AG04449 (cell line): ENCODE measurements at places on chromosomes 1 and 21.

GRCh38 chr1:231969076-231969475 lies 342.5 kb downstream of the DISC1 start:
- no peak for DNase-seq

DNA sequence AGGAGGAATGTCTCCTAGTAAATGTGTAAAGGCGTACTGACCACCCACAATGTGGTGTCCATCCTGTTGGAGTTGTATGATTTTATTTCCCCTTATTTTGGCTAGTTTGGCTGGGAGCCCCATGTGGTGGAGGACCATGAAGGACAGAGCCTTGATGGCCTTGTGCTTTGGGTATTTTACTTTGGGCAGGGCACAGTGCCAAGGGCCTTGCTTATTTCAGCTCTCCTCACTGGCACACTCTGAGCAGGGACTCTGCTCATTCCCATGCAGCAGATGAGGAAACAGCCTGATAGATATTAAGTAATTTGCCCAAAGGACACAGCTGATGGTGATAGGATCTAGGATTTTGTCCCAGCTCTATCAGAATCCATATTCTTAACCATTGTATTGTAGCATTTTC lies 50.2 kb downstream of the SMYD2 start:
- no peak for DNase-seq

GRCh38 chr1:233045588-233045987 lies 95.2 kb downstream of the NTPCR start:
- DNase-seq = no peak

DNA sequence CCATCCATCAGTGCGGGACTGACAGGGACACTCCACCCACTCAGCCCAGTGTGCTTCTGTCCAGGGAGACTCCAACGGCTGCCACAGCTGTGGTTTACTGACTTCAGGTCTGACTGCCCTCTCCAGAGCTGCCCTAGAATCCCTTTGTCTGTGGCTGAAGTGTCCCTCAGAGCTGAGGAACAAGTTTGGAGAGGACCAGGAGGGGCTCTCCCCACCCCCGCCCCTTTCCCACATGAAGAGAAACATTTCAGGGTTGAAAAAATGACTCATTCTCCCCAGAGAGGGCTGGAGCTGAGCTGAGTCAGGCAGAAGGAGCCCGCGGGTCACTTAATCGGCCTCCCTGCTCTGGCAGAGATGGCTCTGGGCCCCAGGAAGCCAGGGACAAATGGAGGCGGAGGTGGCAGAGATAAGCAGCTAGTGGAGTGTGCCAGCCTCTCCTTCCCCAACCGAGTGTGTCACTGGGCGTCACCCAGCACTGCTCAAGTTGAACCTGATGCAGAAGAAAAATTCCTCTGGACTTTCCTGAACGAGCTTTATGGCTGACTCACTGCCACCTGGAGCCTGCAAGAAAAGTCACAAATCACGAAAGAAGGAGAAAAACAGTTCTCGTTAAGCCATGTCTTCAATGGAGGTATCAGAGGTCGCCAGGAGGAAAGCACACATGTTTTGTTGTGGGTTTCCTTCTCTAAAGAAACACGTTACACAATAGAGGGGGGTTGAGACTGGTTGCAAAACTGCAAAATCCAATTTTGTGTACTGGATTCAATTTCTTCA lies 34.3 kb upstream of the ECE1 start:
- no peak for DNase-seq

GRCh38 chr1:226239421-226239820 lies 16.0 kb downstream of the MIXL1 start:
- no peak for DNase-seq

DNA sequence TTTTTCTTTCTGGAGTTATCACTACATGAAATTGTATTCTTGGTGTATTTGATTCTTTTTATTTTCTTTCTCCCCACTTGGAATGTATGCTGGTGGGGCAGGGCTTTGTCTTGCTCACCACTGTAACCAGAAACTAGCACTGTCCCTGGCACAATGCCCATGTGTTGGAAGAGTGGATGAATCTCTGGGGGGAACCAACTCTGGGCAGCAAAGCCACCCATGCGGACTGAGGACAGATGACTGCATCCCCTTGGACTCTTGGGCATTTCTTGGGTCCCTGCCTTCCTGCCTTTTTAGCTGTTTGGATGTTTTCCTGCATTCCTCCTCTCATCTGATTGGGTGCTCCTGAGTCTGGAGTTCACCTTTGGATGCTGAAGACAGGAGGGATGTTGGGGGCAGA lies 6.1 kb downstream of the CYP4B1 start:
- DNase-seq = no peak

- DNase-seq = no peak
Observed at GRCh38 chr1:241532162-241532531, at the start of gene KMO. TSS of gene KMO (plus strand) at chr1:241532378. CDS start at chr1:241532445, 67 bp downstream.

GRCh38 chr1:70528590-70529333 lies 117.7 kb downstream of the CTH start:
- DNase-seq = no peak

DNA sequence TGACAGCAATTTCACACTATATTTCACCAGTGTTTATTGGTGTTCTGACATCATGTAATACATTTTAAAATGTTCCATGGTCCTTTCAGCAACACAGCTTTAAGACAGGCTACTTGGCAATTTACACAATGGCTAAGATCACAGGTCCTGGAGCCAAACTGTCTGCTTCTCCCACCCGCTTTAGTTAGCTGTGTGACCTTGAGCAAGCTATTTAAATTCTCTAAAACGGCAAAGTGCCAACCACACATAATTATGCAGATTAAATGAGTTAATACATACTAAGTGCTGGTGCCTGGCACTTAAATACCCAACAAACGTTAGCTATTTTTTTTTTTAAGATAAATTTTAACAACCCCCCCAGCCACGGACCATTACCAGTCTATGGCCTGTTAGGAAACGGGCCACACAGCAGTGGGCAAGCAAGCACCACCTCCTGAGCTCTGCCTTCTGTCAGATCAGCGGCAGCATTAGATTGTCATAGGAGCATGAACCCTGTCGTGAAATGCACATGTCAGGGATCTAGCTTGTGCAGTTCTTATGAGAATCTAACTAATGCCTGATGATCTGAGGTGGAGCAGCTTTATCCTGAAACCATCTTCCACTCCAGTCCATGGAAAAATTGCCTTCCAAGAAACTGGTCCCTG lies 26.9 kb downstream of the SOD1 start:
- DNase-seq = no peak

- no peak for DNase-seq
Observed at GRCh38 chr1:158289811-158290210, at the start of gene CD1C. TSS of gene CD1C (plus strand) at chr1:158289923. CDS start at chr1:158290065, 142 bp downstream.

- no peak for DNase-seq
Observed at GRCh38 chr1:96478228-96478627, 243.4 kb upstream of the PTBP2 start.

GRCh38 chr1:20400341-20401177 lies 85.5 kb downstream of the CAMK2N1 start:
- DNase-seq = no peak

DNA sequence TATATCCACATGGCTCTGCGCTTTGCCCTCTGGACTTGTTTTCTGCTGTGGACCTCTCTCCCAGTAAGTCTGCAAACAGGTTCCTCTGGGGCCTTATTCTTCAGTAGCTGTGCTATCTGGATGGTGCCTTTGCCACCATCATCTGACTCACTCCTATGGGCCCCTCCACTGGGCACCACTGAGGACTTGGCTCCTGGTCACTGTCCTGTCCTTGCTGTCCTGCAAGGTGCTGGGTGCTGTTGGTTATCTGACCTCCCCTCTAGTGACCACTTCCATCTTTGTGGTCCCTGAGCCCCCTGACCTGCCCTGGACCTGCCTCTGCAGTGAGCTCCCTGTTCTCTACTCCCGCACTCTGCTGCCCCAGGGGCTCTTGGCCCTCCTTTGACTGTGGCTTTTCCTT lies 6.7 kb downstream of the CNIH3 start:
- DNase-seq = no peak

DNA sequence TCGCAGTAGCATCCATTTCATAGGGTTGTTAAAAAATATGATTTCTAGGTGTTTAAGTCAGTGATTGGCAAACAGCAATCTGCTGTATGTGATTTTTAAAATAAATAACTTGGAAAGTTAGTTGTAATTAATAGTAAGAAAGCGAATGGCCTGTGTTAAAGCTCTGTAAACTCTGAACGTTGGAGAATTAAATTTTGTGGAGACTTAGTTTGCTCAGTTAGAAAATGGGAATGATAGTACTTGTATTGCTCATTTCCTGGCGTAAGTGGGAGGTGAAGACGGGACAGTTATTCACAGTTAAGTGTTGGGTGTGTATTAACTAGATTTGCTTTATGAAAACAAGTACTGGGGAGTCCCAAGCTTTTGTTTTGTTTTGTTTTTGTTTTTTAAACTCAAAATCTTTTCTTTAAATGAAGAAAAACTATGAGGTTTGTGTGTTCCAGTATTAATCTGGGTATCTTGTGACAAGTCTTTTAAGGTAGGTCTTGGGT lies 995 bp downstream of the CACYBP start:
- no peak for DNase-seq

GRCh38 chr21:28516021-28516420 lies 476.7 kb downstream of the LTN1 start:
- DNase-seq = no peak

- DNase-seq = no peak
Observed at GRCh38 chr1:229108598-229109201, 162.2 kb upstream of the RAB4A start.

DNA sequence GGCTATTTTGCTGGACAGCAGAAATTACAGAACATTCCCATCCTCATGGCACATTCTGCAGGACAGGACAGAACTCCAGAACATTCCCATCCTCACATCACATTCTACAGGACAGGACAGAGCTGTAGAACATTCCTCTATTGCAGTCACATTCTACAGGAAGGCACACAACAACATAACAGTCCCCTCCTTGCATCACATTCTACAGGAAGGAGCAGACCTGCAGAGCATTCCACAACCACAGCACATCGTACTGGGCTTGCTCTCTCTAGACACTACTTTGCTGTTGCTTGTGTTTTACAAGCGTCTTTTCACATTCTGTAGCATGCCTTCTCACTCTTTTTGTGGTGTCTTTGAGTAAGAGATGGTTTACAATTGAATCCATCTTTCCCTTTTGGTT lies 26.8 kb upstream of the ABCB10 start:
- no peak for DNase-seq

GRCh38 chr1:234132795-234133194 lies 228.3 kb downstream of the SLC35F3 start:
- no peak for DNase-seq
